ENCODE measurements at places on chromosomes 16 and 17. TPM values are rescaled to one million over a fixed set of nuclear protein-coding genes. Genes with fewer than 3 reads are reported as not detected.
A peak's percentile ranks its signal among the peaks of the same experiment; 100 is the strongest.

DNA sequence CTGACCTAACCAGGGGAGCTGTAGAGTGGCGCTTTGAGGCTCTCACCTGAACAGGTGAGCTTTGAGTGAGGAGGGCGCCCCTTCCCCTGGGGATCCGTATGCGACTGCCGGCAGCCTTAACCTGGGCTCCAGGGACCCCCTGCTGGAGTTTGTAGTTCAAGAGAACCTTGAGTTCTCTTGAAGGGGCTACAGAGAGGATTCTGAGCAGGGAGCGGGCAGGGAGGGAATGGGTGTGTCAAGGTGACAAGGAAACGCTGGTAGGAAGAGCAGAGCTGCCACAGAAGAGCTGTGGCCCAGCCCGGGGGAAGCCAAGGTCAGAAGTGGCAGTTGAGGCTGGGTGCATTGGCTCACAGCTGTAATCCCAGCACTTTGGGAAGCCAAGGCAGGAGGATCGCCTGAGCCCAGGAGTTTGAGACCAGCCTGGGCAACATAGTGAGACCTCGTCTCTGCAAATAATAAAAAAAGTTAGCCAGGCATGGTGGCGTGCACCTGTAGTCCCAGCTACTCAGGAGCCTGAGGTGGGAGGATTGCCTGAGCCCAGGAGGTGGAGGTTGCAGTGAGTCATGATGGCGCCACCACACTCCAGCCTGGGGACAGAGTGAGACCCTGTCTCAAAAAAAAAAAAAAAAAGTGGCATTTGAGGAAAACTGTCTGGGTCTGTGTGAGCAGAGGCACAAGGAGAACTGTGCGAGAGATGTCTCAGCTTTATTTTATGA is 1.2 kb downstream of the LLGL2 start:
- no peak for DNase-seq

Gene CCL8
- total RNA-seq: not detected

Gene GRIN2C
- total RNA-seq: not detected

Gene NMRAL1
- total RNA-seq: 37.7 TPM

- DNase-seq: no peak
Measured at GRCh38 chr17:31564883-31565301, 173.4 kb downstream of the RAB11FIP4 start.

DNA sequence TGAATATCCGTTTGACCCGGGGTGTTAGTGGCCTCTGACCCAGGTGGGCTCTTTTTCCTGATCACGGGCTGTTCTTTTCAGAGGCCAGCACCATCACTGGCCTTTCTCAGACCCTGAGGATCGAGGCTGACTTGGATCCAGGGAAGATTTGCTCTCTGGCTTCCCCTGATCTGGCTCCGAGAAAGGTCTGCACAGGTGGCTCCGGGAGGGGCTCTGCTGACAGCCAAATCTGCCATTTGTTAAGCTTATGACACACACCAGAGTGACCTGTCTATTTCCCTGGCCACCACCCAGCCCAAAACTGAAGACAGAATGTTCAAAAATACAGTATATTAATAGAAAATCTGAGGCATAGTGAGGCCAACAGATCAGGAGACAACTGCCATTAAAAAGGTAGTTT is 221.8 kb upstream of the TNRC6C start:
- no peak for DNase-seq

Gene BEAN1
- not detected for total RNA-seq

- no peak for DNase-seq
Measured at GRCh38 chr16:9441012-9441411, 349.6 kb downstream of the HAPSTR1 start.

DNA sequence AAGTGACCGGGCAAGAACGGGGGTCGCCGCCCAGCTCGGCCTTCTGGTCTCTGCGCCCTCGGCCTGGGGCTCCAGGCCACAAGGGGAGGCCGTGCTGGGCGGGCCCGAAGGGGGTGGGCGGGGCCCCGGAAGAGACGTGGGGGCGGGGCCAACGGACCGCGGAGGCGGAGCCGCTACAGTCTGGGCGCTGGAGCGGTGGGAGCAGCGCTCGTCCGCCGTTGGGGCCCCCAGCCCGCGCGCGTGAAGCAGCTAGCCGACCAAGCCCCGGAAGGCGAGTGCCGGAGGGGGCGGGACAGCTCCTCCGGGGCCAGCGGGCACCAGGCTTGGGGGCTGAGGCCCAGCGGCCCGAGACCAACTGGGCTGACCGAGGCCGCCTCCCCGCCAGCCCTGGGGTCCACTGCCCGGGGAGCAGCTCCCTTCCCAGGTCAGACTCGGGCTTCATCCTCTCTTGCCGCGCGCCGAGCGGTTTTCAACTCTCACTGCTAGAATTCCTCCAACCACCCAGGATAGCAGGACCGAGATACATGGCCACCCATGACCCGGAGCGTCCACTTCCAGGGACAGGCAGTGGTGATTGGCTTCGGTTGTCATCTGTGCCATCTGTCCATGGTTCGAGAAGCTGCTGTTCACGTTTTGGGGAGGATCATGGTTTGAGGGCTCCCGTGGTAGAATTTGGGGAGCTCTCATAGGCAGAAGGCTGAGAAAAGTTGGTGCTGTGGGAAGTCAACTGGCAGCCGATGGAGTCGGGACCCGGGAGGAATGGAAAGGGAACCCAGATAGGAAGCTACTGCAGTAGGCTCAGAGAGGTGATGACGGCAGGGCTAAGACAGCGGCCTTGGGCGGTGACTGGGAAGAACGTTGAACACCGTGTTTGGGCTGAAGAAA is 44.6 kb upstream of the LCMT1 start:
- no peak for DNase-seq

DNA sequence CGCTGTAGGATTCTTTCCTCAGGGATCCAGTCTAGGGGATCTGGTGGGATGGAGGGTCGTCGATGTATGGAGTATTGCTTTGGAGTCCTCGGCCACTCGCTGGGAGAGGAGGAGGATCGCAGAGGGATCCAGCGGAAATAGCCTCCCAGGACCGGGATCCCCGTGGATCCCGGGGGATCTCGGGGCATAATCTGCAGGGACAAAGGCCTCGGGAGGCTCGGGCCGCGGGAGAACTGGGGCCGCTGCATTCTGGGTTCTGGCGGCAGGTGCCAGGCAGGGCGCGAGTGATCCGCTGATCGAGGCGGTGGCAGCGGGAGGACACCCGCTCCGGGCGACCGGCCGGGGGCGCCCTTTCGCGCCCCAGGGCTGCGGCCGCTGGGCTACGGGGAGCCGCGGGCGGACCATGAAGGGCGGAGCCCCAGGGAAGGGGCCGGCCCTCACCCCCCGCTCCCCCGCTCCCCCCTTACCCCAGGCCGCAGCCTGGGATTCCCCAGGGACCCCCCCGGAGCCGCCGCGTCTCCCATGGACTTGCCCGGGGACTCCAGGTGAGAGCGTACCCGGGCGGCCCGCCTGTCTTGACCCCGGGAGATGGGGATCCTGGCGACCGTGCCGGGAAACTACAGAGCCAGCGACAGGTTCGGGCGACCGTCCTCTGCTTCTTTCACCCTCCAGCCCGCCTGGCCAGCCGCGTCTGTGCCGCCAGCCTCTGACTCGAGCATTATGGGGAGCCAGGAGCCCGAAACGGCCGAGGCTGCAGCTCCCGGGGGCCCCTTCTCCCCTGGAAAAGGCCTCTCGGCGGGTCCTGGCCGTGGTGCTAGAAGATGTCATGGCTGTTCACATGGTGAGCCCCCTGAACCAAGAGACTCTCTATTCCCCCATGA is 604 bp downstream of the PRR14 start:
- peak; percentile 54 for DNase-seq

DNA sequence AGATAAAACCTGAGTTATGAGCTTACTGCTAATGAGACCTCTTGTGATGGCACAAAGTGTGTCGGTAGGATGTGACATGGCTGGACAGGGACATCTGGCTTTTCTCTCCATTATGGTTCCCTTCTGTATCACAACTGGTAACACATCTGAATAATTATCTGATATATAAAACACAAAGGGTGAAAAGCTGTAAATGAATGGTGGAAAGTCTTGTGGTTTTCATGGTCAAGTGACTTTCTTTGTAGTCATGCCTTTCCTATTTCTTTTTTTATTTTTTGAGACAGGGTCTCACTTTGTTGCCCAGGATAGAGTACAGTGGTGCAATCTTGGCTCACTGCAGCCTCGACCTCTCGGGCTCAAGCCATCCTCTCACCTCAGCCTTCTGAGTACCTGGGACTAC is 35.3 kb upstream of the ZFHX3 start:
- no peak for DNase-seq

DNA sequence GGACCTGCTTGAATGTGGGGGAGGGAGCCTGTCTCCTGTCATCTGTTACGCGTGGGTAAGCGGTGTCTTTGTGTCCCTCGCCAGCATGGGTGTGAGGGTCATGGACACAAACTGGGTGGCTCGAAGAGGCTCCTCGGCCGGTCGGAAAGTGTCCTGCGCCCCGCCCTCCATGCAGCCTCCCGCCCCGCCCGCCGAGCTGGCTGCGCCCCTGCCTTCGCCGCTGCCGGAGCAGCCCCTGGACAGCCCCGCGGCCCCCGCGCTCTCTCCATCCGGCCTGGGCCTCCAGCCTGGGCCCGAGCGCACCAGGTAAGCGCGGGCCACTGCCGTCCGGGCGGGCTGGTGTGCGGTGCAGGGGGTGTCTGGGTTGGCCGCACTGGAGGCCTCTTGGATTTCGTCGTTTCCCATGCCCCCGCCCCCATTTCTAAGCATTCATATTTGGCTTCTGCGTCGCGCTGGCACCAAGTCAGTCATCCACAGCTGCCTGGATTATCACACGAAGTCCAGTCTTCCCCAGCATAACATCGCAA is 43.8 kb downstream of the ELAC2 start:
- DNase-seq: no peak

DNA sequence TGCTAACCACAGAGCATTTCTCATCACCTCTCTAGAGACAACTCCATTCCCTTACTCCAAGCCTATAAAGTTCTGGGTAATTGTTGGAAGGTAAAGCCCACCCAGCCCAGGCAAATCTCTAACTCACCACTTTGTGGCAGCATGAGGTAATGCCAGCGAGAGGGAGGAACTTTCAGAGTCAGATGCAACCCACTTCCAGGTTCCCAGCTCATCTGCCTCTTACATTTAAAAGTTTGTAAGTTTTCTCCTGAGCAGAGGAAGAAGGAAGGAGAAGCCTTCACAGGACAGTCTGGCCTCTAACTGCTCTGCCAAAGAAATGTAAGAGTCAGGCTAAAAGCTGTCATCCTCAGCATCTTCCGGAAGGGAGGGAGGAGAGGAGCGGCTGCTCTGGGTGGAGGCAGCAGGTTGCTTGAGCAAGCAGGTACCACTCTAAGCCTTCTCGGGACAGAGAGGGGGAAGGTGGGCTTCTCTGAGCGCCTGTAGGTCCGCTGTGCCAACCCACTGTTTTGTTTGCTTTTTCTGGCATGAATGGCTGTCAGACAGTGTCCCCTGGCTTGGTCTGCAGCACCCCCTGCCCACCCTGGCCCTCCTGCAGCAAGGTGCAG is 1.0 kb downstream of the ZNF319 start:
- DNase-seq: no peak

GRCh38 chr17:32564325-32564724 is 77.5 kb downstream of the CDK5R1 start:
- no peak for DNase-seq

DNA sequence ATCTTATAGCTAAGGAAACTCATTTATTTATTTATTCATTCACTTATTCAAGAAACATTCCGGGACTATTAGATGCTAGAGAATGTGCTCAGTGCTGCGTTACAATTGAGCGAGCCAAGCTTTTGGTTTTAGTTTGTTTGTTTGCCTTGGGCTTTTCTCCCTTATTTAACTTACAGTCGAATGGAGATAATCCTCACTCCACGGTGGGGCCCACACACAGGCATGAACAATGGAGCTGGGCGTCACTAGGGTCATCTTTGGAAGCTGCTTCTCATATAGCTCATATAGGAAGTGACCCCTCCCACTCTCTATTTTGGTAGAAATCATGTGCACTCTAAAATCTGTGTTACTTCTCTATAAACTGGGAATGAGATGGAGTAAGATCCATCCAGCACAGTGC is 210.0 kb downstream of the TMEM114 start:
- DNase-seq: no peak

Gene SLC13A2
- 0.08 TPM for total RNA-seq

- no peak for DNase-seq
Measured at GRCh38 chr17:28221751-28222414, 97.1 kb upstream of the TMEM97 start.

- peak; percentile 40 for DNase-seq
Measured at GRCh38 chr16:73048292-73049080, 558 bp upstream of the ZFHX3 start.

- peak; percentile 66 for DNase-seq
Measured at GRCh38 chr16:47905771-47906170, 250.0 kb downstream of the ABCC12 start.

- DNase-seq: no peak
Measured at GRCh38 chr16:86406056-86406455, 104.3 kb upstream of the FOXF1 start.
